ENCODE measurements at places on chromosomes 6 and 20. TPM values are rescaled to one million over a fixed set of nuclear protein-coding genes. Genes with fewer than 3 reads are reported as not detected.

GRCh38 chr20:51757226-51757625 lies 11.0 kb downstream of the ATP9A start:
- H3K27me3 ChIP-seq: no peaks in the 10 kb centered on the region
- H3K4me1 ChIP-seq: peaks cover 7% of the 10 kb centered on the region
- no peak overlapping the region for H3K4me3 ChIP-seq
- no peak overlapping the region for H3K27ac ChIP-seq

GRCh38 chr20:38838326-38838725 lies 32.8 kb downstream of the PPP1R16B start:
- H3K27me3 ChIP-seq: no peaks in the 10 kb centered on the region
- no peak overlapping the region for H3K4me3 ChIP-seq
- no peaks in the 10 kb centered on the region for H3K36me3 ChIP-seq
- no peaks in the 10 kb centered on the region for H3K4me1 ChIP-seq

DNA sequence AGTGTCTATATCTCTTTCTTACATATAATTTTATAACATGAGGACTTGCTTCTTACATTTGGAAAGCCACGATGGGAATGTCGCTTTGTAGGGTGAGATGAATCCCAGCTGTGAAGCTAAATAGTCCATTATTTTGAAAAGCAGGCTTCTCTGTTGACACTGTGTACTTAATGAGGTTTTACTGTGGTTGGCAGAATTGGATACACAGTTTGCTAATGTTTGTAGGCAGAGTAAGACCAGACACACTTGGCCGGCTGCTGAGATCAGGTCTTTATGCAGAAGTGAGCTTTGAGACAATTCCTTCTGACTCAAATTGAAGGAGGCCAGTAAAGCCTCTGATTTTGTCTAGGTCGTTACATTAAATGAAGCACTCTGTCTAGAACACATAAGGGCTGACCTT lies 93.0 kb downstream of the NDUFAF5 start:
- H3K27ac ChIP-seq: no peak overlapping the region
- no peaks in the 10 kb centered on the region for H3K36me3 ChIP-seq
- H3K27me3 ChIP-seq: no peaks in the 10 kb centered on the region
- no peak overlapping the region for H3K4me3 ChIP-seq
- no peak for DNase-seq

DNA sequence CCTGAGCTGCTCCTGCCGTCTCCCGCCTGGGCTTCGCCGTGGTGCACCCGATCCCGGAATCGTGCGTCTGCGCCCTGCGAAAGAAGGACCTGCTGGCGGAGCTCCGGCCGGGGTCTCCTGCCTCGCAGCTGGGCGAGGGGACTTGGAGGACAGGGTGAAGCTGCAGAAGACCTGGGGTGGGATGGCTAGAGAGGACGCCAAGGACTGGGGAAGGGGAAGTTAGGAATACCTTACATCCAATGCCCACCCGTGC lies 150.2 kb downstream of the PRL start:
- H3K36me3 ChIP-seq: no peaks in the 10 kb centered on the region
- peaks cover 6% of the 10 kb centered on the region for H3K27me3 ChIP-seq
- H3K27ac ChIP-seq: no peak overlapping the region
- no peaks in the 10 kb centered on the region for H3K4me1 ChIP-seq
- DNase-seq: no peak

DNA sequence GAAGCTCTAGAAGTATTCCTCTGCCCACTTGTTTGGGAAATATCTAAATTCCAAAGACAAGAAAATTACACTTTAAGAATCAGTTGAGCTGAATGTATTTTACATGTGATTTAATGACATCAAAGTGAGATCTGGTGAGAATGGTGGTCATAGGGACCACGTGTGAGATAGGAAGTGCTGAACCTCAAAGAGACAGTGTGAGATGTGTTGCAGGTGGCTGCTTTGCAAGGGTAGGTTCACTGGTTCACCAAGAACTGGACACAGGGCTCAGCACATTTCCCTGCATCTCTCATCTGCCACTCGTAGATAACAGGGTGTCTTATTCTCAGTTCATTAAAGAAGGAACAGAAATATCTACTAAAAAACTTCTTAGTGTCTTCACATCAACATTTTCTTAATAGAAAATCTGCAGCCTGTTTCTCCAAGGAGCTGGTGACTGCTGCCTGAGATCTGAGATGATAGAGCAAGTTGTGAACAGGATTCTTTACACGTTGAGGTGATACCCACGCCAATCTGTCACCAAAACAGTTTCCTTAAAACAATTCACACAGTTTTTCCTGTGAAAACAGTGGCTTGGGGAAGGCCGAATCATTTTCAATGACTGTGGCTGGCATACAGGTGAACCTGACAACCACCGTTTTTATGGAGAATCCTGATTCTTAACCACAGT lies 7.2 kb downstream of the CCR6 start:
- no peak for DNase-seq
- no peaks in the 10 kb centered on the region for H3K36me3 ChIP-seq
- no peaks in the 10 kb centered on the region for H3K27me3 ChIP-seq
- H3K27ac ChIP-seq: no peak overlapping the region
- no peaks in the 10 kb centered on the region for H3K4me1 ChIP-seq

The GLP1R gene
- polyA plus RNA-seq: not detected

The MYLK4 gene
- polyA plus RNA-seq: 0.22 TPM

The TTK gene
- 15.3 TPM for polyA plus RNA-seq

All from keratinocyte (primary cell).